Kidney glomerular epithelial cell (primary cell): ENCODE measurements at places on chromosomes 4 and X.

- no peak for DNase-seq
Measured at GRCh38 chr4:82076809-82077208, 297.0 kb downstream of the HNRNPD start.

- DNase-seq = no peak
Measured at GRCh38 chrX:3757510-3758025, 44.1 kb upstream of the PRKX start.

- DNase-seq = no peak
Measured at GRCh38 chr4:1400191-1400805, 5.9 kb downstream of the NKX1-1 start.

GRCh38 chr4:2075171-2075986 is 16.3 kb downstream of the NAT8L start:
- DNase-seq = no peak

GRCh38 chr4:40702137-40702799 is 47.5 kb upstream of the NSUN7 start:
- no peak for DNase-seq

GRCh38 chr4:38503689-38504395 is 160.2 kb upstream of the KLF3 start:
- DNase-seq = no peak

- no peak for DNase-seq
Measured at GRCh38 chr4:76011700-76012387, 4.5 kb upstream of the CXCL9 start.

DNA sequence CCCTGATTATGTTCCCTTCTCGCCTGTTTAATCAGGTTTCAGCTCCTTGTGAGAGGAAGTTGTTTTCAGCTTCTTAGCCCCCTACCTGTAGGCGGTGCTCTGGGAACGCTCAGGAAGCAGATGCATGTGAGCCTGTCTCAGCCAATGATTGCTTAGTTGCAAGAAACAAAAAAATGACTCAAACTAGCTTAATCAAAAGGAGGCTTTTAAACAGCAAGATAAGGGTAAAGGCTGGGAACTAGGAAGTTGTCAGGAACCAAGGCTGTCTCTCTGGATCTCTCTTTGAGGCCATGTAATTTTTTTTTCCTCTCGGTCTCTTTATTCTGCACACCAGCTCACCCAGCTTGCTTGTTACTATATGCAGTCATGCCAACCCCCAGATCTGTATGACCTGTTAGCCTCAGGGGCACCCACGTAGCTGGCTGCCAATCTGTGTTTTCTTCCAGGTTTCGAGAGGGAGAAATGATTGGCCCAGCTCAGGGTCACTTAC is 109.1 kb downstream of the PTTG2 start:
- no peak for DNase-seq

DNA sequence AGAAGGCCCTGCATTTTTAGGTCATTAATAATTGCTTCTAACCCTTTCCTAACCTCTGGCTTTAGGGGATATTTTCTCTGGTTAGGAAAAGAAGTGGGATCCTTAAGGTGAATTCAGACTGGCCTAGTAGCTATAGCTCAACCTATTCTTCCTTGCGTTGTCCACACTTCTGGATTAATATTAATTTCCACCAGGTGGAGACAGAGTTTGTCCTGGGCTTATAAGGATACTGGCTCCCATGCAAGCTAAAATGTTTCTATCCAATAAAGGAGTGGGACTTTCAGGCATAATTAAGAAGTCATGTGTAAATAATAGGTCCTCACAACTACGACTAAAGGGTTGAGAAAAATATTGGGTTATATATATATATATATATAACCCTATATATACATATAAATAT is 860.0 kb upstream of the POU3F4 start:
- DNase-seq = no peak

GRCh38 chrX:106168107-106168506 is at the start of gene PWWP3B:
TSS of gene PWWP3B (plus strand) at chrX:106168305. CDS start at chrX:106205433, 37,128 bp downstream.
- peak; percentile 13 for DNase-seq
